ENCODE measurements at places on chromosomes 16 and 17.
A peak's percentile ranks its signal among the peaks of the same experiment; 100 is the strongest.

DNA sequence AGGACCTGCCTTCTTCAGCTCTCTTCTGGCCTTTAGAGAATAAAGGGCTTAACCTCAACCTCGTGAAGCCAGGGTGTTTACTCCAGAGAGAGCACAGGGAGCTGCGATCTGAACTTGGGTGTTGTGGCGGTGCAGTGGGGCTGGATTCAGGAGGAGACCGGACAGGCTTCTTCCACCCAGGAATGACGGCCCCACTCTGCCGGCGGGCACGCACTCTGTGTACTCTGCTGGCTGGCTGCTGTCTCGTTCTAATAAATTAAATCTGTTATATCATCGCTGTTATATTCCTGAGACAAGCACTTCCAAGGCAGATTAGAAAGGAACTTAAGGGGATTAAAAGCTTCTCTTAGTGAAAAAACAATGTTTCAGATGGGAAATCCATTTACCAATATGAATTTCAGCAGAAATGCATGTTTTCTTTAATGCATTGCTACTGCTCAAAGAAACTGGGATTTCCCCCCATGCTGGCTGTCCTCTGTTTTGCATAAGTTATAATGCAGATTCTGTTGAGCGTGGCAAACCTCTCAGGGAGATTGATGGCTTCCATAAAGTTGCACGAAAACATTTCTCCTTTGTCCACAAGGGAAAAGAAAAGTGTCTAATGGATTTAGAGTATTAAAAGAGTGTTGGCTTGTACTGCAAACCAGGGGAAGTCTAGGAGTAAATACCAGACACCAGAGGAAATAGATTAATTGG, 168.6 kb upstream of the IRX3 start:
- DNase-seq = no peak

- DNase-seq = no peak
These were observed 24.1 kb downstream of the CHD9 start for GRCh38 chr16:53078765-53079485.

GRCh38 chr17:64196601-64197000, 66.5 kb downstream of the TEX2 start:
- DNase-seq = peak; percentile 36

DNA sequence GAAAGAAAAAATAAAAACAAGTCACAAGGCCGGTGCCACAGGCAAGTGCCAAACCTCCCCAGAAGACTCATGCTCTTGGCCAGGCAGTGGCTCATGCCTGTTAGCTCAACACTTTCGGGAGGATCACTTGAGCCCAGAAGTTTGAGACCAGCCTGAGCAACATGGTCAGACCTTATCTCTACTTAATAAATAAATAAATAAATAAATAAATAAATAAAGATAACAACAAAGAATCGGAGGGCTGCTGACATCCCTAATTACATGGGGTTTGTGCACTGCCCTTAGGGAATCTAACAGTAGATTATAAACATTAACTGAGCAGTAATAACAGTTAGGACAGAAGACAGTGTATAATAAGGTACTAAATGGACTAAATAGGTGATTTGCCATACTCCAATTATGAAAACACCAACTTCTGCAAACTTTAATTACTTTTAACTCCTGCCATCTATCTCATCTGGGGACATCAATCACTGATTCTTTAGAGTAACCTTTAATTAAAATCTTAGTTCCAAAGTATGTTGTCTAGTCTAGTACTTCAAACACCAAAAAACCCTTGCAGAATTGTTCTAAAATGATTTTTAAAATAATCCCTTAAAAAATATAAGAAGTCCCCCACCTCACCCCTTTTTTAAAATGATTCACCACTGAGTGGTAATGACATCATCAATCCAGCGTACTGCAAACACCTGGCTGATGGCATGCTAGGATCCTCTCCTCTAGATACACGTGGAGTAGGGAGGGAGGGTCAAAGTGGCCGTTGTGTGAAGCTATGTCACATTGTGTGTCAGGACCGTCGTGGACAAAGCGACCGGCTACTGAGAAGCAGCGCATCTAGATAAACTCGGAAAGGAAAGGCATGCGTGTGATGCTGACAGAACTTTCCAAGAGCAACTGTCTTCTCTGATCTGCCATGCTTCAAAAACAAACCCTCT, 28.5 kb downstream of the CYTH1 start:
- no peak for DNase-seq

DNA sequence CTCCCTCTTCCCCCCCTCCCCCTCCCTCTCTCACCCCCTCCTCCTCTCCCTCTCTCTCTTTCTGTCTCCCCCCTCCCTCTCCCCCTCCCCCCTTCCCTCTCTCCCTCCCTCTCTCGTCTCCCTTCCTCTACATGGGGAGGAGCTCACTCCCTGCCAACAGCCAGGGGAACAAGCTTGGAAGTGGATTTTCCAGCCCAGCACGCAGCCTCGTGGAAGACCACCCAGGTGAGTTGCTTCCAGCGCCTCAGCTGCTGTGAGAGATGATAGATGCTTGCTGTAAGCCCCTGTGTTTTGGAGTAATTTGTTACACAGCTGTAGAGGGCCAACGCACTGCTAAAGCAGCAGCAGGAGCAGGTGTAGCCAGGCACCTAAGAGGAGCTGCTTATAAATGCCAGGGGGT, 20.8 kb downstream of the ACTG1 start:
- no peak for DNase-seq

DNA sequence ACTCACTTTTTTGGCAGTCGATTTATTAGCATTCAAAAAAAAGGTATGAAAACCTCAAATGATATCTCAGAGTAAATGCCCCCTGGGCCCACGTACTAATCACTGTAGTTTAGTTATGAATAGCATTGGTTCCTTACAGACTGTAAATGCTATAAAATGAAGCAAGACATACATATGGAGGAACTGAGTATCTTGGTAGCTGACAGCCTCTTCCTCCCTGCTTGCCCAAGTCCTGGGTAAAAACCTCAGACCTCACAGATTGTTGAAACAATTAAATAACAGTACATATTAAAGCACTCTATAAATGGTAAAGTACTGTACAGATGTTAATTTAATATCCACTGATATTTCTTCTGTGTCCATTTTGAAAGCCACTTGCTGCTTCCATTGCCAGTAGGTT, 33.2 kb upstream of the ABCC11 start:
- DNase-seq = no peak

GRCh38 chr17:39098588-39098987, 52.8 kb downstream of the PLXDC1 start:
- DNase-seq = no peak

- no peak for DNase-seq
These were observed 9.7 kb downstream of the CSF3 start for GRCh38 chr17:40024901-40025300.

GRCh38 chr16:82197540-82198240, 27.7 kb upstream of the MPHOSPH6 start:
- DNase-seq = no peak

GRCh38 chr16:66541388-66542355, 8.2 kb downstream of the TK2 start:
- DNase-seq = no peak

DNA sequence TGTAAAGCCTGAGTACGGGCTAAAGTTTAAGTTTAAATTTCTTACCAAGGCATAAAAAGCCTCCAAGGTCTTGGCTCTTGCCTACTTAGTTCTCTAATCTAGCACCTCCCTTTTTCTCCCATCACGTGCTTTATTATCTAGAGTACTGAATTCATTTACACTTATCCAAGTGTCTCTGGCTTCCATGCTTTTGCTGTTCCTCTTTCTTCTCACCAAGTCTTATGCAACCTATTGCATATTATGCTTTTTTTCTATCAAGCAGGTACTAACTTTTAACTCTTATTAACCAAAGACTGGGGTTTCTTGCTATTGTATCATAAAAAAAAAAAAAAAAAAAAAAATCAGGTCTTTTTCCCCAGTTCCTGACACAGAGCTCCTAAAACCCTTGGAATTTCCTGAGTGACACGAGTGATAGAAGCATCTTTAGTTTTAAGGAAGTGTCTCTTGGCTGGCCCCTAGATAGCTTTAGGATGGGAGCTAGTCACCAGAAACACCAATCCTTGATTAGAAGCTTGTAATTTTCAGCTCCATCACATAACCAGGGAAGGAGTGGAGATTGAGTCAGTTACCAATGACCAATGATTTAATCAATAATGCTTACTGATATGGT, 44.9 kb downstream of the SSH2 start:
- no peak for DNase-seq

DNA sequence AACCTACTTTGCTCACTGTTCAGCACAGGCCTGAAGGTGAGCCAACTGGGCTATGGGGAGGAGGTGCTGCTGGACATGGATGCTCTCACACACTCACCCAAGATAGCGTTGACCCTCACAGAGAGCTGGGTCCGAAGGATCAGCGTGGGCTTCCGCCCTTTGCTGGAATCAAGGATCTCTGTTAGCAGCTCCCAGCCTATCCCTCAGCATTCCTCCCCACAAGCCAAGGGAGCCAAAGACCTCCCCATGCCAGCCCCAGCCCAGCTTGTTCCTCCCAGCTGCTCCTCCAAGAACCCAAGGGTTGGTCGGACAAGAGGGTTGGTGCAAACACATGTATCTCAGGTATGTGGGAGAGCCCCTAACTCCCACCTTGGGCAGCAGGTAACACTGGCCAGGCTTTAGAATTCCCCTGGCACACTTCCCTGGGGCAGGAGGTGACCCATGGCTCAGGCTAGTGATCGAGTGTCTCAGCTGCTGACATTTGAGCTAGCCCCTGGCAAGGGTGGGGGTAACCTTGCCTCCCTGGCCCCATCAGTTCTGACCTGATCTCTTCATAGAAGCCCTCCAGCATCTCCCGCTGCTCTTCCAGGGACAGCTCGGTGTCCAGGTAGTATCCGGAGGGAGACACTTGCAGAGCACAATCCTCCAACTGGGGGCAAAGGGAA, 8.3 kb downstream of the FHOD1 start:
- DNase-seq = no peak

GRCh38 chr16:17585449-17586074, 114.8 kb upstream of the XYLT1 start:
- DNase-seq = no peak

DNA sequence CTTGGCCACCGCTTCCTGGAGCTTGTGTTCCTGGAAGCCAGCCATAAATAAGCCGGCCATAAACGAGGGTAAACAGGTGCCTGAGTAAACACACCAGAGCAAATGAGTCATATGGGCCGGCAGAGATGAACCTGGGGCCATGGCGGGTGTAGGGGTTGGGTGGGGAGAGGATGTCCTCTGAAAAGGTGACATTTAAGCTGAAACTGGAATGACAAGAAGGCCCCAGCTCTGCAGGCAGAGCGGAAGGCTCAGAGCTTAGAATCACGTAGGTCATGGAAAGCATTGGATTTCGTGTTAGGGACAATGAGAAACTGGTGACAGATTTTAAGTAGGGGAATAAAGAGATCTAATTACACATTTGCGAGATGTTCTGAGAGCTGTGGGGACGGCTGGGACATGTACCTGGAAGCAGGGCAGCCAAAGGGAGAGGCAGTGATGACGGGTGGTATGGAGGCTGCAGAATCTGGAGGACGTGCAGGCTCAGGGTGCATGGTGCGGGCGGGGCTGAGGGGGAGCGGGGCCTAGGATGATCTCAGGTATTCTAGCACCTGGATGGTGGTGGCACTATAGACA, 8.1 kb upstream of the DNASE1 start:
- no peak for DNase-seq

- no peak for DNase-seq
These were observed 4.3 kb upstream of the SLFN11 start for GRCh38 chr17:35377706-35378105.
